ENCODE measurements at places on chromosomes 12 and 14.

- DNase-seq: no peak
Measured at GRCh38 chr14:71532344-71532743, 399.9 kb upstream of the RGS6 start.

DNA sequence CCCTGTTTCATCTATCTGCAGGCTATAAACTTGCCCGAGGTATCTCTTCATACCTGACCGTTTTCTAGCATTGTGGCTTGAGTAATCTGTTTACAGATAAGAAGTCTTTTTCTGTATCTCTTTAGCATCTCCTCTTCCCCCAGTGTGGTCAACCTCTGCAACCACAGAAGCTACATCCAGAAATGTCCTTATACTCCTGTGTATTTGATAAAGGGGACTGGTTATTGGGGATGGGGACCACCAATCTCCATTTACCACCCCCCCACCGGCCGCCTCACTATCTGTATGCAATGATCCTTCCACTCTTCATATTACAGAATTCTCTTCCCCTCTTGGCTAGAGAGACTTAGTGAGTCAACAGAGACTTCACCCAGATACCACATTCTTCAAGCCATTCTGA is 3.4 kb upstream of the RPAP3 start:
- DNase-seq: no peak

DNA sequence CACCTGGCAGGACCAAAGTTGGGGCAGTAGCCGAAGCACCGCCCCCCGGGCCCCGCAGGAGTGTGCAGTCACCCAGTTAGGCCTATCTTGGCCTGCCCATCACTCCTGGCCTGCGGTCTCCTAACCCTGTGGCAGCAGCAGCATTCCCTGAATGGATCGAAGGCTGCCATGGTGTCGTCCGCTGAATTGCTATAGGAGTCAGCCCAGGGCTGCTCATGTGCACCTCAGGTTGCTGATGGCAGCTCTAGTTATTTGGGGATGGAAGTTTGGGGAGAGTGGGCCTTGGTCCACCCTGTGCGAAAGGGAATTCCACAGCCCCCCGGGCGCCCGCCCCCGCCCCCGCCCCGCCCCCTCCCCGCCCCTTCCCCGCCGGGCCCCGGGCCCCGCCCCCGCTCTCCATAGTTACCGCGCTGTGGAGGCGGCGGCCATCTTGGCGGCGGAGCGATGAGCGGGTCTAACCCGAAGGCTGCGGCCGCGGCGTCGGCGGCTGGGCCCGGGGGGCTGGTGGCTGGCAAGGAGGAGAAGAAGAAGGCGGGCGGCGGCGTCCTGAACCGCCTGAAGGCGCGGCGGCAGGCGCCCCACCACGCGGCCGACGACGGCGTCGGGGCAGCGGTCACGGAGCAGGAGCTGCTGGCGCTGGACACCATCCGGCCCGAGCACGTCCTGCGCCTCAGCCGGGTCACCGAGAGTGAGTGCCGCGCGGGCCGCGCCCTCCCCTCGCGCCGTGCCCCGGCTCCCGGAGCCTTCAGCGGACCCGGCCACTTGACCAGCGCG is at the start of gene UNC119B:
UNC119B (plus strand) TSS at position 428 of the 774 bp plus-strand sequence; CDS start at position 445, 17 bp downstream.
- peak; percentile 61 for DNase-seq

- no peak for DNase-seq
Measured at GRCh38 chr12:89238593-89238992, 113.7 kb downstream of the DUSP6 start.

DNA sequence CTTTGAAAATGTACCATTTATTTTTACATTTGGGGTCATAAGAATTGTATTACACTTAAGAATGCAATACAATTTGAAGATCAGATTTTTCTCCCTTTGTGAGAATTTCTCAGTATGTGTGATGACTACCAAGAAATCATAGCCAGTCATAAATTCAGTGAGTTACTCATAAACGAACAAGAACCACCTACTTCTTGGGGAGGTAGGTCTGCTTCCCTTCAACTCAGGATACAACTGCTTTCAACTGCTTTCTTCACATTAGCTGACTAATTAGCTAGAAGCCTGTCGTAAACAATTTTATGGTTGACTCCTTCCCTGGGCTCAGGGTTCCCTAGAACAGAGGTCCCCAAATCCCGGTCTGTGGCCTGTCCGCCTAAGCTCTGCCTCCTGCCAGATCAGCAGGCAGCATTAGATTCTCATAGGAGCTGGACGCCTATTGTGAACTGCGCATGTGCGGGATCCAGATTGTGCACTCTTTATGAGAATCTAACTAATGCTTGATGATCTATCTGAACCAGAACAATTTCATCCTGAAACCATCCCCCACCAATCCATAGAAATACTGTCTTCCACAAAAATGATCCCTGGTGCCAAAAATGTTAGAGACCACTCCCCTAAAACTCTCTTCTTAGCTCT is 3.7 kb downstream of the ANG start:
- DNase-seq: peak; percentile 48

DNA sequence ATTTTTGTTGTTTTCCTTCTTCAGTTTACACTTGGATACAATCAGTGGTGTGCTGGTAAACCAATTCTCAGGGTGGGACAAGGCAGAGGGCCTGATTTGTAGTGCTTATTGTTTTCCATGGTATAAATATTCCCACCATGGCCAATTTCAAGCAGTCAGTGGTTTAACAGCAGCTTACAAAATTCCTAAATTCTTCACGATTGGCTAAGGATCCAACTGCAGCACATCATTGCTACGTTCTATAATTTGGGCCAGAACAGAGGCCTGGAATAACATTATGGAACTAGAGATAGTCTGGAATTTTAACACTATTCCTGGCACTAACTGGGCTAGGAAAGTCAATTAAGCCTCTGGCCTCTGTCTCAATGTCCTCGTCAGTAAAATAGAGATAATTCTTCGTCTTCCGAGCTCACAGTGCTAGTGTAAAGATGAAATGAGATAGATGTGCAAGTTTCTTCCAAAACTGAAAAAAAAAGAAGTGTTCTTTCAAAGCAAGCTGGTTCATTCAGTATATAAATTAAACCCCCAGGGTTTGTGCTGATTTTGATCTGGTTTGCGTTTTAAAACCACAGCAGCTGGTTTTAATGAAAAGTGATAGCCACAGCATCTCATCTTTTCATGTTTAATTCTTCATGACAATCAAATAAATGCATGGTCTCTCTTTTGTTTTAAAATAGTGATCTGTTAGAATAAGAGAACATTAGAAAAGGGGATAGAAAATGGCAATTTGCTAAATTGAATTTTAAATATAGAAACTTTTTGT is 104.1 kb downstream of the EPS8 start:
- DNase-seq: no peak

GRCh38 chr12:64877363-64878004 is 53.0 kb downstream of the TBC1D30 start:
- no peak for DNase-seq

DNA sequence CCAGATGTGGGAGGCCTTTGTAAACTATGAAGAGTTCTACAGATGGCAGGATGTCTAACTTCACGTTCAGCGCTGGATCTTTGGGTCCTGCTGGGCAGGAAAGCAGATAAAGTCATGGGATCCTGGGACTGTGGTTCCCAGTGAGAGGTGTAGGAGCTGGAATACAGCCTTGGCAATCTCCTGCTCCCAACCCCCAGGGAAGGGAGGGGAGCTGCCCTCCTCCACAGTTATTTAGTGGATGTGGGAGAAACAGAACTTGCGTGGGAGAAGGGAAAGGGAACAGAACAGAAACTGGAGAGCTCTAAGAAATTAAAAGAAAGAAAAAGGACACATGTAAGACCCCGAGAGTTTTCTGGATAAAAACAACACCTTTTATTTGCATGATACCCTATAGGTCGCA is 37.0 kb downstream of the NUAK1 start:
- no peak for DNase-seq

- DNase-seq: no peak
Measured at GRCh38 chr12:131223791-131224225, 270.1 kb downstream of the ADGRD1 start.

- no peak for DNase-seq
Measured at GRCh38 chr14:58562141-58562540, 75.6 kb upstream of the DACT1 start.

GRCh38 chr14:49931523-49931922 is 38.6 kb downstream of the ARF6 start:
- no peak for DNase-seq
